Left forelimb (tissue), 1 donor: ENCODE measurements at places on chromosomes 1 and 21.

DNA sequence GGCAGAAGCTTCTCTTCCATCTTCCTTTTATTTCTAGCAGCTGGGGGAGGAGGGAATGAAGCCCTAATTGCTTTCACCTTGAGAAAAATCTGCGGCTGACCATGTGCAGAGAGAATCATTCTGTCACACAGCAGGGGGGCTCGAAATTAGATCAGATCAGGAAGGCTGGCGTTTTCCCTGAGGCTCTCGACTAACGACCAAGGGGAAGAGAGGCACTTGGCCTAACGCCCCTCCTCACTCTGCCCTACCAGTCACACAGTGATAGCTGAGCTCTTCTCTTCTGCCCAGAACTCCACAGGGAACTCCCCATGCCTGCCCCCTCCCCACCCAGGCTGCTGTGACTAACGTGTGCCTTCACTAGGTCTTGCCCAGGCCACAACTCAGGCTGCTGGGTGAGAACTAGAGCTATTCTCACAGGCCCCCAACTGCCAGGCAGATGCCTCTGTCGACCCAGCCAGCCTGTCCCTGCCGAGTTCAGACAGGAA lies 26.5 kb upstream of the KHDRBS1 start:
- DNase-seq, result no peak

DNA sequence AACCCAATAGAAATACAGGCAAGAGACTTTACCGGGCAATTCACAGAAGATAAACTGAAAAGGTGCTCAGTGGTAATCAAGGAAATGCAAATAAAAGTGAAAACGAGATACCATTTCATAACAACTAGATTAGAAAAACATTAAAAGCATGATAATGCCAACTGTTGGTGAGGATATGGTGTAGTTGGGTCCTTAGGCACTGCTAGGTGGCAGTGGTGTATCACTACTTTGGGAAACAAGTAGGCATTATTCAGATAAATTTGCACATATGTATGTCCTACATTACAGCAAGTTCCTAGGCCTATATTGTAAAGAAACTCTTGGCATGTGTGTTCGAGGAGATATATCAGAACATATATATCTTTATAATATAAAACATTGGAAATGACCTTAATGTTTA lies 31.0 kb downstream of the AZIN2 start:
- no peak for DNase-seq

- DNase-seq, result no peak
These were observed 26.1 kb upstream of the DISC1 start for GRCh38 chr1:231600458-231600976.

- DNase-seq, result no peak
These were observed 63.4 kb downstream of the B3GALT5 start for GRCh38 chr21:39675993-39676661.

GRCh38 chr1:158932171-158932570 lies 819 bp downstream of the PYHIN1 start:
- DNase-seq, result no peak

DNA sequence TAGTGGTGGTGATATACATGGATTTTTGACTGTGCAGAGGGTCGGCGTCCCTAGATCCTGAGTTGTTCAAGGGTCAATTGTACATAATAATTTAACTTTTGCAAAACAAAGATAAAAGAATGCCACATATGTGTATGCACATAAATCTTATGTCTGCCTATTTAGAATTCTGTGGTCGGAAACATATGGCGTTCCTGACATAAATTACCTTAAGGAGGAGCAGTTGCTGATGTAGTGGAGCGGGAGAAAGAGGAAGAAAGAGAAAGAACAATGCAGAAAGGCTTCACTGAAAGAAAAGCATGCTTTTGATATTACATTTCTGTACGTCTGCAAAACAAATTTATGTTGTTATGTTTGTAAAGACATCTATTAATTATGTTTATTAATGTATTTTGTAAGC lies 40.0 kb downstream of the S1PR1 start:
- DNase-seq, result no peak

DNA sequence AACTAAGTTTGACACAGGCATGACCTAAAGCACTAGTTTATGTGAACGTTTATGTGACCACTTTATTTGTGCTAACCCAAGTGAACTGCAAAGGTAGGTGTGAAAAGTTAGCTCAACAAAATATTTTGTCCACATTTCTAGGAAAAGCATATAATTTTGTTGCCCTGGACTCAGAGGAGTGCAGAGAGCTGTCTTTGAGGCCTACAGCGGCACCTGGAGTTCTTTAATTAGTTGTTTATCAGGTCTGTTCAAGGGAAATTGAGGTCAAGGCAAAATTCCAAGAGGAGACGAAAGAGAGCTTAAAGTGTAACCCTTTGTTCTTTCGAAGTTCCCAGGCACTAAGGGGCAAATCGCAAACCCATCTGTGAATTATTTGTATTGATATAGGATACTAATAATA lies 1.3 kb downstream of the GIPC2 start:
- no peak for DNase-seq

- DNase-seq, result no peak
These were observed 1.6 kb downstream of the OVAAL start for GRCh38 chr1:180560200-180560867.

DNA sequence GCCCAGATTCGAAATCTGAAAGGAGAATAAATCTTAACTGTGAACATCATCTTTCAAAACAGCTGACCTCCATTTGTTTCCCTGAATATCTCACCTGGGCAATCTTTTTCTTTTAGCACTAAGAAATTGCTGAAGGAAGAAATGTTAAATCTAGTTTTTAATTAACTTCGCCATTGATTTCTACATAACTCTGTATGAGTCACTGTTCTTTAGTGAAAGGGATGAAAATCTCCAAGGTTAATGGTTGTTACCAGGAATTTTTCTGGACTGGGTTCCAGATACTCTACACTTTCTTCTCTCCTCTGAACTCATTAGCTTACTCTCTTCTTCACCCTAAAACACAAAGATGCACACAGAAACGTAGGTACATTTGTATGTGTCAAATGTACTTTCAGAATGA lies 235.7 kb downstream of the BACH1 start:
- no peak for DNase-seq
